ENCODE measurements at places on chromosomes 13 and 19.

DNA sequence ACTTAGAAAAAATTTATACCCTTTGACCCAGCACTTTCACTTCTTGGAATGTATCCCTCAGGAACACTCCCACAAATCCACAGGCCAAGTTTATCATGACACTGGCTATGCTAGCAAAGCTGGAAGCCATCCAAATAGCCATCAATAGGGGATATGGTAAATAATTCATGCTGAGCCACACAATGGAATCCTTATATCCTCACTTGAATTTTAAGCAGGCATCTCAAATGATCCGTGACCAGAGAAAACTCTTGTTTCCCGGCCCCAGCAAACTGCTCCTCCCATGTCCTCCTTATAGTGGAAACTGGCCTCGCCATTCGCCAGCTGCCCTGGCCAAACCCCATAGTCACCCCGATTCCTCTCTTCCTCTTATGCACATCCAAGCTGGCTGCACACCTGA lies 37.6 kb downstream of the GRIK5 start:
- no peak for DNase-seq

GRCh38 chr13:113207890-113208420 lies 514 bp downstream of the PCID2 start:
- no peak for DNase-seq

DNA sequence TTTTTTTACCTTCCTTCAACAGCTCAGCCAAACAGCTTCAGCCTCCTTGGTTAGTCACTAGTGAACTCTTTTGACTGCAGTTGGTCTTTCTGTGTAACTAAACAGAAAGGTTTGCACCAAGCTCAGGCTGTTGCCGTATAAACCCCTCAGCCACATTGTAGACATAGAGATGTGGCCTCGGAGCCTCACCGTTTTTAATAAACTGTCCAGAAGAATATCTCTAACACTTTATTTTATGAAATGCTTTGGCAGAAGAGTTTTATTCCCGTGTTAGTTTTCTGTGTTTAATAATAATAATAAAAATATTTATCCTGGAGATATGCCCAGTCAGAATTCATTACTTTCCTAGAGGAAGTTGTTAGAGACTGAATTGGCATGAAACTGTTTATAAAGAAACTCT lies 171.7 kb upstream of the MAB21L1 start:
- DNase-seq, result no peak

DNA sequence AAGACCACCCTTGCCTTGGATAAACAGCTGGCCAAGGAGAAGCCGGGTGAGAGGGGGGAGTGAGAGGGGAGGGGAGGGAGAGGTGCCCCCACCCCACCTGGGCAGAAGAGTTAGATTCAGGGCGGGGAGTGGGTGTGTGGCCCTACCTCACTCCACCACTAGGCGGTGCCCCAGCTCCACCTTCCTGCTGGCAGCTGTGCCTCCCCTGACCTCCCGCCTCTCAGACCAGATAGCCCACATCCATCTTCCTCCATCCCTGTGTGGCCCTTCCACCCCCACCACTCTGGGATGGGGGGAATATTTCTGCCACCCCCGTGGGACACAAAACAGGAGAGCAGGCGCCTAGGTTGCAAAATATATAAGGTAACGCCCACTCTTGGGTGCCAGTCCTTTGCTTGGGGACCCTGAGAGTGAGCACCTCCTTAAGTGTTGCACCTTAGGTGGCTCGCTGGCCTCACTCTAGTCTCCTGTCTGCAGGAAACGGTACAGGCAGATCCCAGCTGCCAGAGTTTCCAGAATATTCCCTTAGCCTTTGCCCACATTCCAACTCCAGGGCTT lies 13.8 kb upstream of the EHD2 start:
- DNase-seq, result no peak

GRCh38 chr19:13718733-13719132 lies 45.6 kb upstream of the MRI1 start:
- peak; percentile 8 for DNase-seq

- DNase-seq, result no peak
Measured at GRCh38 chr19:50415661-50416033, 3.1 kb upstream of the SPIB start.

DNA sequence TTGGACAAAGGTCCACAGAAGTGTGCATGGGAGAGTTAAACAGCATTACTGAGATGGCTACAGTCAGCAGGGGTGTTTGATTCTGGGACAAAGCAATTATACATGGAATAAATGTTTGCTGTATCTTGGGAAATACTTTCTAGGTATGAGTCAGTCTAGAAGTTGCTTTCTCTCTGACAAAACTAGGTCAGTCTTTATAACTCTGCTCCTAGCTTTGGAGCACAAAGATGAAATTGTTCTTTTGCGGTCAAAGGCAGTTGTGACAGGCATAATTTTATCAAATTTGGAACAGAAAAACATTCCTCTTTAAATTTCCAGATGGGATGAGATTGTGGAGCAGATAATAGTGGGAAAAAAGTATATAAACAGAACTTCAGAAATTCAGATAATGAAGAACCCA lies 1045.4 kb upstream of the MIR17HG start:
- DNase-seq, result no peak

- DNase-seq, result no peak
Measured at GRCh38 chr13:101627556-101627943, 175.1 kb downstream of the ITGBL1 start.

DNA sequence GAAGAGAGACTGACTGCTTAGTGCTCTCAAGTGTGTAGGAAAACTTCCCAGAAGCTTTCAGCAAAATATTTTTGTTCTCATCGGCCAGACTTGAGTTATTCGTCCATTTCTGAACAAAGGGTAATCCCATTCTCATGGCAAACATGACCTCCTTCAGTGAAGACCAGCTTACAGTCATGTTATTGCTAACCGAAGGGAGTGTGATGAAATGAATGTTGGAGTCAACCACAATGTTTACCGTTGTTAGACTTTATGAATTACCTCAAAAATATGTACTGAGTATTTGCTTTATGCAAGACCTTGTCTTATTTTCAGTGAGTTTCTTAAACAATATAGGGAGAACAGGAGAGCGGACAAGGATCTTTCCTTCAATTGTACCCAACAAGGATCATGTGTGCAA lies 228.6 kb downstream of the LMO7 start:
- no peak for DNase-seq

DNA sequence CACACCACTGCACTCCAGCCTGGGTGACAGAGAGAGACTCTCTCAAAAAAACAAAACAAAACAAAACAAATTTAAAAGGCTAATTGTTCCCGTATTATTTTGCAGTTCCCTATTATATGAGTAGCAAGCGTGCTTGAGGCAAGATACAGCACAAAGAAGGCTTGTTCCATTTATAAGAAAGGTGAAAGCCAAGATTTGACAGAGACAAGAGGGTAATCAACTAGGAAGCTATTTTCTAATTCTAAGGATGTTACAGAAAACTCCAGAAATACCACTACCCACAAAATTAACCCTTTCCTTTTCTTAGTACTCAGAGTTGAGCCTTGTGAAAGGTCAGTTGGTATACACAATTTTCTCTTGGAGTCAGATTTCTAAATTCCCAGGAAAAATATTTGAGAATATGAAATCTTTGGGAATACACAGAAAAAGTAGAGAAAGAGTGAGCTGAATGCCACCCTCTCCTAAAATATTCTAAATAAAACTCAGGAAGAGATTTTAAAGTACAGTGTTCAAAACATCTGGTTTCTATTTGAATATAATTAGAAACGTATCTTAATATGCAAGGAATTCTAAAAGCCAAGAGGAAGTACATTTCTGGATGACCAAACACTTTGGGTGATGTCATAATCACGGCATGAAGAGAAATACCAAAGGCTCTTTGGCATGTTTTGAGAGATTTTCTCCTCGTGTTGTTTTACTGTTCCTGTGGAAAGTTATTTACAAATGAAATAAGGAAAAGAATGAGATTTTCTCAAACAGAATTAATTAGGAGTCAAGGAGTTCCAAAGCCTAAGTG lies 63.0 kb upstream of the FLT1 start:
- no peak for DNase-seq

GRCh38 chr19:19562665-19563347 lies 24.7 kb downstream of the CILP2 start:
- DNase-seq, result no peak

DNA sequence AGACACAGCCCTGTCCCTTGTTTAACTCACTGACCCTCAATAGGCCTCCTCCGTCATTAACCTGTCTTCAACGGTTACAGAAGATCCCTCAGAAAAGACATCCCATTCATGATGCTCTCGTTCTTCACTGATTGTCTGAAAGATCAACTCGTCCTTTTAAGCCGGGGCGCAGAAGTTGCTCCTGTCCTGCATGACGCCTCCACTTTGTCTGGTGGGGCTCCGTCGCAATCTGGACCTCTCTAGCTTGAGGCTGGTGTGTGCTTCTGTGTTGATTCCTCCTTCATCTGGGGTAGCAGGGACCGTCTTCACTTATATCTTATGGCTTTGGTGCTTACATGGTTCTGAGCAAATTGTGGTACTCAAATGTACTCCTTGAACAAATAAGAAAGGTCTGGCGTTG lies 766.0 kb upstream of the PCDH9 start:
- DNase-seq, result no peak

GRCh38 chr19:47682939-47683338 lies 30.3 kb upstream of the EHD2 start:
- DNase-seq, result peak; percentile 12

DNA sequence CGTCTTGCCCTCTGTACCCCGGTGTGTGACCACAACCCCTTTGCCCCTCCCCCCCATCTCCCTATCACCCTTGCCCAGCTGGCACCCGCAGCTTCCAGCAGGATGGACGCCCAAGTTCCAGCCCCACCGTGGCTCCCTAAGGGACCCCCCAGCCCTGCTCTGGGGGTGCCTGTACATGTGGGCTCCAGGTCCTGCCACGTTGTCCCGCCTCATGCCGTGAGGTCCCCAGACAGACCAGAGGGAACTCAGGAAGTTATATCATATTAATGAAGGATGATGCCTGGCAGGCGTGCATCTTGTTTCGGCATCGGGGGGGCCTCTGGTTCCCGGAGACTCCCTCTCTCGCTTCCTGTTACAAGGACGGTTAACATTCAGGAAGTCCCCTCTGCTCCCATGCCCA lies 1.6 kb upstream of the PTGIR start:
- DNase-seq, result no peak
